Activated CD4-positive, alpha-beta T cell treated with anti-CD3 and anti-CD28 coated beads, Interleukin-2, amount 10 ng/mL, durations not matched to agents 7 days and 5 days (primary cell): ENCODE measurements at places on chromosomes 3 and 15. TPM values are rescaled to one million over a fixed set of nuclear protein-coding genes. Genes with fewer than 3 reads are reported as not detected.

MYH15 gene
- 0.15 TPM for total RNA-seq

GRCh38 chr3:112482675-112483074 lies 16.6 kb downstream of the BTLA start:
- H3K27ac ChIP-seq, result peak overlapping the region; percentile 81
- H3K4me3 ChIP-seq, result peak overlapping the region; percentile 47
- peaks cover 71% of the 10 kb centered on the region for H3K36me3 ChIP-seq
- DNase-seq, result no peak

SYNPR gene
- not detected for total RNA-seq

DNA sequence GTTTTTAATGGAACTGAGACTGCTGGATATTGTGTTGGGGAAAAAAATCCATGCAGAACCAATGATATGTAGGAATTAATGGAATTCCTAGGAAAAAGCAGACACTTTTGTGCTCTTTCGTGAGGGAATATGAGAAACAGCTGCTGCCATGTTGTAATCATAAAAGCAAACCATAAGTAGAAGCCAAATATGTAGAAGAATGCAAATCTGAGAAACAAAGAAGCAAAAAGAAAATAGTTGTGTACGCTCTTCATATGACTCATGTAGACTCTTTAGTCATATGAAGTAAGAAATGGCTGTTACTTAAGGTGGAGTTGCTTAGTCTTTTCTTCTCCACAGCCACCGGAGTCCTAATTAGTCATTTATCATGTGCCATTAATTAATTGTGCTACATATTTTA lies 298.6 kb upstream of the ZNF717 start:
- no peak for DNase-seq
- no peaks in the 10 kb centered on the region for H3K27me3 ChIP-seq
- no peak overlapping the region for H3K27ac ChIP-seq
- no peaks in the 10 kb centered on the region for H3K4me1 ChIP-seq
- no peak overlapping the region for H3K4me3 ChIP-seq
- no peaks in the 10 kb centered on the region for H3K36me3 ChIP-seq

DNA sequence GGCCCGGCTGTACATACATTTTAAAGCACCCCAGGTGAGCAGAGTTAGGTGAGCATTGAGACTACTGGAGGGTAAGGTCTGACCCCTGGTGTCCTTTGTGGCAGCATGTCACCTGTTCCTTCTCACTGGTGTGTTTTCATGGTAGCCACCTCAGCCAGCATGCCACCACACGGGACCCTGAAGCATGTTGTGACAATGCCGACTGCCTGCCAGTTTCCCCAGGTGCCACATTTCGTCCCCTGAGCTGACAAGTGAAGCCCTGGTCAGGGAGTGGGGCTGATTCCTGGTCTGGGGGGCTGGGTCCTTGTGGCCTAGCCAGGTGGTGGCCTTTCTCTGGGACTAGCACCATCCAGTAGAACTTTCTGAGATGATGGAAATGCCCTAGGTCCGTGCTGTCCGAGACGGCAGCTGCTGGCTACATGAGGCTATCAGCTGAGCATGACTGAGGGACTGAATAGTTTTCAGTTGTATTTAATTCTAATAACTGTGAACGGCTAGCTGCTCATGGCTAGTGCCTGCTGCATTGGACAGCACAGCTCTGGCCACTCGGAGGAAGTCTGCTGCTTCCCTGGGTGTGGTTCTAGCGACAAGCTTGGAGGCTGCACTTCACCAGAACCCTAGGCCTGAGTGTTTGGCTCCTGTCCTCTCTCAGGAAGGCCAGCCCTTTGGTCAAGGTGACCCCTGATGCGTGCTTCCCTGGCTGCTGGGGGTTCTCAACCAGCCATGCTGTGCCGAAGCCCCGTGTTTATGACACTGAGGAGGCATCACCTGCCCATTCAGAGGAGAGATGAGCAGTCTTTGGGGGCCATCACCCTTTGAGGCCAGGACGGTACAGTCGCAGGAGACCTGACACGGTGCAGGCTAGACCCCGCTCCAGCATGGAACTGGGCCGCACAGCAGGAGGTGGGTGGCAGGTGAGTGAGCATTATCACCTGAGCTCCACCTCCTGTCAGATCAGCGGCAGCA lies 3.9 kb downstream of the C3orf22 start:
- no peak for DNase-seq
- peaks cover under 1% of the 10 kb centered on the region for H3K27me3 ChIP-seq
- no peak overlapping the region for H3K4me3 ChIP-seq
- H3K4me1 ChIP-seq, result no peaks in the 10 kb centered on the region

CTXND1 gene
- total RNA-seq, result not detected

DNA sequence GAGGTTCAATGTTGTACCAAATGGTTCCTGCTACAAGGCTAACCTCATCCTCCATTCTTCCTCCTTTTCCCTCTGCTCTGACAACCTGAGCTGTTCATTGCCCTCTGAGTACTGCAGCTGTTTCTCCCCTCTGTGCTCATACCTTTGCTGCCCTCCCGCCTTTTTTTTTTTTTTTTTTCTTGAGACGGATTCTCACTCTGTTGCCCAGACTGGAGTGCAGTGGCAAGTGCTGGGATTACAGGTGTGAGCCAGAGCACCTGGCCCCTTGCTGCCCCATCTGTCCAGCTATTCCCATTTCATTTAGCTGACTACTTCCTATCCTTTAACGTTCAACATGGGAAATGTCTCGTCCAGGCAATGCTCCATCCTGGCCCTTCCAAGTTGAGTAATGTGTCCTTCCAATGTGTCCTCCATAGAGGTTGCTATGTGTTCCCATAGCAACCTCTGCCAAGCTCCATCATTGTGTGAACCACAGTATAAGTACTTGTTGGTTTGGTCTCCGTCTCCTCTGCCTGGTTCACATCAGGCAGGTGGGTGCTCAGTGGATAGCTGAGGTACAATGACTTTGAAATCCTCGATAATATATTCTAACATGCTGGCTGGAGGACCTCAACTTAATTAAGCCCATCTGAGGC lies 179.9 kb upstream of the ANKRD28 start:
- DNase-seq, result no peak
- H3K27me3 ChIP-seq, result no peaks in the 10 kb centered on the region
- no peaks in the 10 kb centered on the region for H3K4me1 ChIP-seq
- H3K4me3 ChIP-seq, result no peak overlapping the region
- H3K36me3 ChIP-seq, result no peaks in the 10 kb centered on the region

- H3K27ac ChIP-seq, result no peak overlapping the region
- H3K4me3 ChIP-seq, result no peak overlapping the region
- DNase-seq, result no peak
- H3K36me3 ChIP-seq, result no peaks in the 10 kb centered on the region
Measured at GRCh38 chr3:191476066-191476772, 15.3 kb downstream of the PYDC2 start.

DNA sequence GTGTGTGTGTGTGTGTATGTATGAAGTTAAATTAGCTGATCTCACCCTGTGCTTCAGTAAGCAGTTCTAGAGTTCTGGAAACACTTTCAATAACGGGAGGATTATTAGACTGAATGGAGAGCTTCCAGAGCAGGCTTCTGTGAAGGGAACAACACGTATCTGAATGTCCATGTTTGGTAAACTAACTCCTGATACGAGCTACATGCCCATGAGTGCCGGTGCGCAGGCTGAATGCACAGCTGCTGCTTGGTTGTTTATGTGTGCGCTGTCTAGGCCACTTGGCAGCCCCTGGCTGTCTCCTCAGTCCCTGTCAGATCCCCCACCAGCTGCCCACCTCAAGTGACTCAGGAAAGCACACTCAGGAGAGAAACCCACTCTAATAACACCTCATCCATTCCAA lies 137.0 kb downstream of the EPHB1 start:
- H3K4me3 ChIP-seq, result no peak overlapping the region
- no peak overlapping the region for H3K27ac ChIP-seq
- DNase-seq, result no peak
- peaks cover 14% of the 10 kb centered on the region for H3K4me1 ChIP-seq
- no peaks in the 10 kb centered on the region for H3K27me3 ChIP-seq
- H3K36me3 ChIP-seq, result no peaks in the 10 kb centered on the region

TRPC1 gene
- total RNA-seq, result 1.6 TPM

WNT7A gene
- total RNA-seq, result 0.29 TPM

DNA sequence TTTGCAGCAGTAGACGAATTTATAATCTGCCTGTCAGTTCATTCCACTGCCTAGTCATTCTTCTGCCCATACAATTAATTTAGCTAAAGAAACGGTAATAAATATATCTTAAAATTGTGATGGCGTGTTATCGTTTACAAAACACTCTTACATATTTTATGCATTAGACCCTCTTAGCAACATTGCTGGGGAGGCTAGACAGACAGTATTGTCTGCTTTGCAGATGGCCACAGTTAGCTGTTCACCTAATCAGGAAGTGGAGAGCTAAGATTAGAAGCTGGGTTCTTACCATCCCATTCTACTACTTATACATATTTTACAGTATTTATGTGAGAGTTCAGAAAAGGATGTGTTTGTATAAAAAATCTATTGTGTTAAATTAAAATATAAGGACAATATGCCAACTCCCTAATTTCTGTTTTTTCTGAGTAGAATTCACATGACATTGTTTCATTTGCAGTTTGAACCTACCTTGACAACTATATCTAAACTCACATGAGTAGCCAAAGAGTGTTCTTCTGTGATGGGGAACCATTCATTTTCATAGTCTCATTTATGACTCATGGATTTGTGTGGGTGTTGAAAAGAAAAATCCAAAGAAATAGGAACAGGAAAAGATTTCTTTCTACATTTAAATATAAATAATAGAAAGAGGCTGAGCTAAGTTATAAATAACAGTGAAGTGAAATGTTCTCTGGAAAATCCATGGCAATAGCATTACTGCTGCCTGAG lies 41.7 kb upstream of the C3orf80 start:
- H3K27ac ChIP-seq, result no peak overlapping the region
- no peaks in the 10 kb centered on the region for H3K4me1 ChIP-seq
- H3K36me3 ChIP-seq, result no peaks in the 10 kb centered on the region

DNA sequence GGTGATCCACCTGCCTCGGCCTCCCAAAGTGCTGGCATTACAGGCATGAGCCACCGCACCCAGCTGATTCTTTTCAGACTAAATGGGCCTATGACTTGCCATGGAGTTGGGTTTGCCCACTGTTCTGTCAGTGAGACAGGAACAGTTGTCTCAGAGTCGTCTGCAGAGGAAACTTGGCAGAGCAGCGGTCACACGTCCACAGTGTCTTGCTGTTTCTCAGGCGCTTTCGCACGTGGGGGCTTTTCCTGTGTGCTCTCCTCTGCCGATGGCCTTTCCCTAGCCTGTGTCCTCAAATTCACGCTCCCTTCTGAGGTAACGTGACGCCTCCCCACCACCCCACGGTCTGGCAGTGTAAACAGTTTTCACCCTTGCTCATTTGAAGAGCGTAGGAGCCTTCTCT lies 11.3 kb downstream of the TMEM44 start:
- H3K27me3 ChIP-seq, result no peaks in the 10 kb centered on the region
- DNase-seq, result no peak
- no peaks in the 10 kb centered on the region for H3K36me3 ChIP-seq
- no peak overlapping the region for H3K27ac ChIP-seq

C3orf20 gene
- total RNA-seq, result not detected

CPN2 gene
- not detected for total RNA-seq

CRABP1 gene
- total RNA-seq, result not detected

DNA sequence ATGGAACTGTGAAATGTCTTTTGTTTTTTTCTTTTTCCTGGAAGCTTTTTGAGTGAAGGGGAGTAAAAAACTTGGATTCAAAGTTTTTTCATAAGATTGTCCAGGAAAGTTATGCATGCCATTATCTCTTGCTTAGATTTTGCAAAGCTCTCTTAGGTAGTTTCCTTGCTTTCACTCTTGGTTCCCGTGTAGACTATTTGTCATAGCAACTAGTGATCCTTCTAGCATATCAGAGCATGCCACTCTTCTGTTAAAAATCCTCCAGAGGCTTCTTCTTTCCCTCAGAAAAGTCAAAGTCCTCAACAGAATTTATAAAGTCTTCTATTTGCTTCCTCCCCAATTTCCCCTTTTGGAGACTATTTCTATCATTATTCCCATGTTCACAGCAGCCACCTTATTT lies 21.1 kb downstream of the GTF2E1 start:
- H3K27me3 ChIP-seq, result no peaks in the 10 kb centered on the region
- H3K4me1 ChIP-seq, result peaks cover 12% of the 10 kb centered on the region
- H3K36me3 ChIP-seq, result peaks cover 23% of the 10 kb centered on the region
- H3K4me3 ChIP-seq, result no peak overlapping the region
- no peak for DNase-seq

MGLL gene
- 0.10 TPM for total RNA-seq

SHF gene
- total RNA-seq, result 0.79 TPM

GOLGA8G gene
- not detected for total RNA-seq

- no peak overlapping the region for H3K4me3 ChIP-seq
- H3K36me3 ChIP-seq, result no peaks in the 10 kb centered on the region
- no peaks in the 10 kb centered on the region for H3K27me3 ChIP-seq
- H3K4me1 ChIP-seq, result peaks cover 15% of the 10 kb centered on the region
- no peak for DNase-seq
- no peak overlapping the region for H3K27ac ChIP-seq
Measured at GRCh38 chr3:128850544-128850943, 28.9 kb upstream of the ACAD9 start.

GRCh38 chr3:138638641-138639040 lies 30.1 kb downstream of the FAIM start:
- no peaks in the 10 kb centered on the region for H3K4me1 ChIP-seq
- H3K27ac ChIP-seq, result no peak overlapping the region
- no peak overlapping the region for H3K4me3 ChIP-seq
- no peaks in the 10 kb centered on the region for H3K36me3 ChIP-seq
- no peaks in the 10 kb centered on the region for H3K27me3 ChIP-seq

CCDC80 gene
- total RNA-seq, result not detected

IDH3A gene
- 71.2 TPM for total RNA-seq

UTS2B gene
- 0.20 TPM for total RNA-seq

FGF7 gene
- total RNA-seq, result not detected

DNA sequence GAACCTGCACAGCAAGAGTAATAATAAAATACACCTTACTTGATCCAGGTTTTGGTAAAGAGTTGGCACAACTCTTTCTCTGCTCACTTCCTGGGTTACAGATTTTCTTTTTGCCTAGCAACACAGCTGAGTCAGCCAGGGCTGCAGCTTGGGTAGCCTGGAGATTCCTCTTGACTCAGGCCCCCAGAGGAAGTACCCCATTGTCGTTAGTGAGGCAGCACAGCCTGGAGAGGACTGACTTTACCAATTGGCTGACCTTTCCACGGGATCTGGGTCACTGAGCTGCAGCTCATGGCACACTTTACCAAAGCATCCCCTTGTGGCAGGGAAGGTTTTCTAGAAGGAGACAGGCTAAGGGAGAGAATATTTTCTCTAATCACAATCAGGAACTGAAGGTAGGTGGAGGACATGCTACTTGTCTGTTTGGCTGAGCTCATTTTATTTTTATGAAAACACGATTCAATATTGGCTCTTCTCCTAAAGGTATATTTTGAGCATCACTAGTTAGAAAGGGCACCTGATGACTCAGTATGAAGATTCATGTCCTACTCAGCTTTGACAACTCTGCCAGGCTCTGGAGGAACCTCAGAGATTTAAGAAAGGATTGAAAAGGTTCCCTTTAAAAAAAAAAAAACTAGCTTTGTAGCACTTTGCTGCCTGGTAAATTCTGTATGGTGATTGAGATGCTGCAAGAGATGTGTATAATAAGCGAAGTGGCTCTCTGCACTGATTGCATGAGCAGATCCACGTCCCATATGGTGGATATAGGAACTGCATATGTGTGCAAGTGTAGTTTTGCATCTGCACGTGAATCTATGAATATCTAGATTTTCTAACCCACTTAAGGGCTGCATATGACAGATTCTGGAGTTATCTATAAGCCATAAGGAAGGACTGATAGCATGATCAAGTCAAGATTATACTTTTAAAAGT lies 124.8 kb downstream of the CHDH start:
- H3K27me3 ChIP-seq, result peaks cover 34% of the 10 kb centered on the region
- no peaks in the 10 kb centered on the region for H3K4me1 ChIP-seq
- no peak overlapping the region for H3K27ac ChIP-seq
- DNase-seq, result no peak
